ENCODE measurements at places on chromosomes 7 and 10.

GRCh38 chr7:36653008-36653662 lies 71.2 kb downstream of the AOAH start:
- DNase-seq, result no peak

DNA sequence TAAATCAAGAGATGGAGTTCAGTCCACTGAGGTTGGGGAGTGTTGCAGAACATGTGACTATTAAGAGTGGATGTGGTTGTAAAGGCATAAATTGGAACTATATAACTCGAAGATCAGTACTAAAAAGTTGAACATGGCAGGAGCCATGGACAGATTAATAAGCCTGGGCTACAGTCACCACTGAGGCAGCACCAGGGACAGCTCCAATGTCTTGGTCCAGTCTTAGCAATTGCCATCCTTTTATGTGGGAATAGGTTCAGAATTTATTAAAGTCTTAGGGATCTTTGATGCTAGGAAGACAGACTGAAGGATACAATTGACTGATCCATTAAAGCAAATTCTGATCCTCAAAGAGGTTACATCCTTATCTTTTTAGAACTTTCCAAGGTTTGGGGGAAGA lies 156.6 kb downstream of the ADRA2A start:
- no peak for DNase-seq

DNA sequence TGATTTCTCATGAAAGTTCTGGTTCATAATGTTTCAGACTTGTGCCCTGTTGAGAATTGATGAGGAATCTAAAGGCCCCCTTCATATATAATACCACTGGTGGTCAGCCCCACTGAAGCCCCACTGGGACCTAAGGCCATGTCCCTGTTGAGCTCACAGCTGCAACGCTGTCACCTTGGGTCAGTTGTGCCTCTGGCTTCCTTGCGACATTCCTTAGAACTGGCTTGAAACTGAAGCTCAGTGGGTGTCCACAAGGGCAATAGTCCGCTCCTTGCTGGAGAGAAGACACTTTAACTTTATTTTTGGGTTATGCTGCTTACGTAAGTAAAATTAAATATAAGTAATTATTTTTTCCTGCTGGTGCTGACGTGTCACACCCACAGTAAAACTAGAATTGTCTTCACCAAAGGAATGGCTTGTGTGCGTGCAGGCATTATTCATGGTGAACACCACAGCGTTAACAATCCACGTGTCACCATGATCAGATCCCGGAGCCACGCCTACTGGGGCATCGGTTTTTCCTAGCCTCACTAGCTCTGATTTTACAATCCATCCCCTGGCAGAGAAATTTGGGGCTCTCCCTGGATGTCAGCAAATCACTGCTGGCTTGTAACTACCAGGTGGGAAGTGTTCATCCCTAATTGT lies 66.5 kb downstream of the BICC1 start:
- DNase-seq, result no peak

GRCh38 chr10:60148266-60148840 lies 241.3 kb downstream of the ANK3 start:
- no peak for DNase-seq

GRCh38 chr10:123970207-123970926 lies 78.8 kb upstream of the CPXM2 start:
- no peak for DNase-seq

DNA sequence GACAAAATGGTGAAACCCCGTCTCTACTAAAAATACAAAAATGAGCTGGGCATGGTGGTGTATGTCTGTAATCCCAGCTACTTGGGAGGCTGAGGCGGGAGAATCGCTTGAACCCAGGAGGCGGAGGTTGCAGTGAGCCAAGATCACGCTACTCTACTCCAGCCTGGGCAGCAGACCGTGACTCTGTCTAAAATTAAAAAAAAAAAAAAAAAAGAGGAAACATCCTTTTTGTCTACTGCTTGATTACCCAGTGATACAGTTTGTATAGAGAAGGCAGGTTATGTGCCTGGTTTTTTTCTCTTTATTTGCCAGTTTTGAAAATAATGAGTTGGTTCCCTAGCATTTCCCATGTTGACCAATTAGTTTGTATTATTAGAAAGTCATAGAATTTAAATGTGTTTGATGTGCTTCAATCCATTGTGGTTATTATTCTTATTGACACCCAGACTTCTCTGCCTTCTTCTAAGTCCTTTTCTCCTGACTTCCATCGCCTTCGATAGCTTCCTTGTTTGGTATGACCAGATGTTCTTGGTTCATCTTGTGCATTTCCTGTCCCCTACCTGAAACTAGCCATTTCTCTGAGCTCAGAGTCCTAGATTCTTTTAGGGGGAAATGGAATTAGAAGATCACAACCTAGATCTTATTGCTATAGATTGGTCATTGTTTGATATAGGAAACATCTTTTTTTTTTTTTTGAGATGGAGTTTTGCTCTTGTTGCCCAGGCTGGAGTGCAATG lies 43.2 kb downstream of the VKORC1L1 start:
- DNase-seq, result no peak

DNA sequence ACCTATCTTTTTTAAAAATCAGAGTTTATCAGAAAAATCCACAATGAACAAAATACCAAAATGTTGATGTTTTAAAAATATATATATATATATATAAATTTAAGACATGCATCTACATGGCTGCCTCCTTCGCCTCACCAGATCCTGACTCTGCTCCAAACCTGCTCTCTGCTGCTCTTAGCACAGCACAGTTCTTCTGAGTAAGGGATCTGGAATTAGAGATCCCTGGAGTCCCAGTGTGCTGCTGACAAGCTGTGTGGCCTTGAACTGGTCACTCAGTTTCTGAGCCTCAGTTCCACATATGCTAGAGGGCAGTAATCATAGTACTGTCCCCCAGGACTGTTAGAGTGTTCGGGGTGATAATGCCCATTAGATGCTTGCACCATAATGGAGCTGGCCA lies 53.1 kb upstream of the AQP1 start:
- DNase-seq, result no peak

GRCh38 chr7:18320971-18321567 lies 174.5 kb upstream of the HDAC9 start:
- no peak for DNase-seq

DNA sequence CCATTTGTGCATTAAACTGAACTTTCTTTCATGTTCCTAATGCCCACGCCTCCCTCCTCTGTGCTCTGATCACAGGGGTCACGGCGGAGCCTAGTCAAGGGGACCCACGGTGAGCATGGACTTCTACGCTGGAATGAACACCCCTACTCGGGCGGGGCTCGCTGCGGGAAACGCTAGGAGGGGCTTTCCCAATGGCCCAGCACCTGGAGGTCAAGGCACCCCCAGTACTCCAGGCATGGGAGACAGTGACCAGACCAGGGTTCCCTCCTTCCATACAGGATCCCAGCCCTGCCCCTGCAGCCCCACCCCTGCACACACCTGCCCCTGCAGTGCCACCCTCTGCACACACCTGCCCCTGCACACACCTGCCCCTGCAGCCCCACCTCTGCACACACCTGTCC lies 27.1 kb upstream of the NKX6-2 start:
- DNase-seq, result no peak

- DNase-seq, result no peak
Measured at GRCh38 chr7:135993950-135994349, 16.8 kb upstream of the MTPN start.

- no peak for DNase-seq
Measured at GRCh38 chr7:158371856-158372255, 215.8 kb downstream of the PTPRN2 start.

GRCh38 chr7:71625545-71625944 lies 493.6 kb downstream of the GALNT17 start:
- DNase-seq, result no peak

DNA sequence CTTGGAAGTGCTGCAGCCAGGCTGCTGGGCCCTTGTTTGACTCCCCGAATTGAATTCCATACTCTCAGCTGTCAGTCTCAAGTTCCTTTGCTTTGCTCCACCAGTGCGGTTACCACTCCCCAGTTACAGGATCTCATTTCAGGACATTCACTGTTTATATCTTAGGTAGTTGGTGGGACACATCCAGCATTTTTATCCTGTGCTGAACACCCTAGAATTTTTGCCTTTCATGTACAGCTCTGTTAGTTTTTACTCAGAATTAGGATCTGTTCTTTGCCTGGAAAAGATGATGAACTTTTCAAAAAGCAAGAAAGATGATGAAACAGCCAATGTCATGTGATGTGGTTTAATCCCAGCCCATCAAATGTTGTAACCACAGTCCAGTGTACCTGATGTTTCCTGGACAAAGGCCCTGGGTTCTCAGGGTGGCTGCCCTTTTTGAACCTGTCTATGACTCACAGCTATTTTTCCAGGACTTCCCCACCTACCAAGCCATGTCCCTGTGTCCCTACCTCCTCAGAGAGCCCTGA lies 149.7 kb downstream of the NOC3L start:
- no peak for DNase-seq

GRCh38 chr10:129659508-129660268 lies 192.6 kb downstream of the MGMT start:
- DNase-seq, result no peak

- DNase-seq, result no peak
Measured at GRCh38 chr10:26439406-26440087, 1.4 kb downstream of the APBB1IP start.

- DNase-seq, result no peak
Measured at GRCh38 chr10:125144693-125145623, 15.4 kb downstream of the CTBP2 start.

GRCh38 chr7:28297801-28298459 lies 114.4 kb upstream of the CREB5 start:
- no peak for DNase-seq

DNA sequence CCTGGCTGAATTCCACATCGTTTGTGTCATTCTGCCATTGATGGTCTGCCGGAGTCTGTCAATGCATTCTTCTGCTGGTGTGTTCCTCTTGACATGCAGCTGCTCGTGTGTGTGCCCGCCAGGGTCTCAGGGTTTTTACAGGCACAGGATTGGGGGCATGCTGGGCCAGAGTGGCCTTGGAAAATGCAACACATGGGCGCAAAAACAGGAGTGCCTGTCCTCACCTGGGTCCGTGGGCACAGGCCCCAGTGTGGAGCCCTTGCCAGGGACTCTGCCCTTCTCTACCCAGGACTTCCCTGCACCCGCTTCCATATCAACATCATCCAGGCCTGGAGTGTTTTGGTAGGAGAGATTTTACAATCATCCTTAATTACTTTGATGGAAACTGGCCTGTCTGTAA lies 340.7 kb downstream of the KIF20B start:
- no peak for DNase-seq

GRCh38 chr7:158495216-158495615 lies 92.4 kb downstream of the PTPRN2 start:
- no peak for DNase-seq

GRCh38 chr7:116614499-116615262 lies 57.3 kb upstream of the MET start:
- no peak for DNase-seq

- DNase-seq, result no peak
Measured at GRCh38 chr7:148545932-148546331, 44.6 kb upstream of the C7orf33 start.

DNA sequence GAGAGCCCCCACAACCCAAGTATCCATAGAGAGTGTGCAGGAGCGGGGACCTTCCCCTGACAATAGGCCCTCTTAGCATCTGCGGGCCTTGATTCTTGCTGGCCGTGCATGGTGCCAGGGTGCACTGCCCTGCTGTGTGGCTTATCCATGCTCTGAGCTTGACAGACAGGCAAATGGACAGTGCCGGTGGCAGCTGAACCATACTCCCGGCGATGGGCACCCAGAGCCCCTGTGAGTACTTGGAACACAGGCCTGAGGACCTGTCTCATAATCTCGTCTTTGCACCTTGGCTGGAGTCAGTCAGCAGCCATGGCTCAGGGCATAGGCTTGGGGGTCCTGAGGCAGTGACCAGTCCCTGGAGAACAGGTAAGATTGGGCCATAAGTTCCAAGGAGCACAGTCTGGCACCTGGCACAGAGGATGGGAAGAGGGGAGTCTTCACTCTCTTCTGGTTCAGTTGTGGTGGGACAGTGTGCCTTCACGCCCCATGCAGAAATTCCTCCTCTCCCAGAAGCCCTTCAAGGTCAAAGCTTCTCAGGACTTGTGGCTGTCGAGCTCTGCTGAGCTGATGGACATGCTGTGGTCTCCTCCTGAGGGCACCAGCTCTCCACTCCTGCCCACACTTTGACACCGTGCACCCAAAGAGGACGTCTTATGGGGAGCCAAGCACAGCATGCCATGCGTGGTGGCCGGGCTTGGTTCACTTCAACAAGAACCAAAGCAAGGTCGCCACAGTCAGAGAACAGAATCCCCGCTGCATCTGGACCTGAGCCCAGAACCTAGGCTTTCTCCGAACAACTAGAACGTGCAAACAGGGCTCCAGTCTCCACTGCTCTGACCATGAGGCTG lies 59.4 kb upstream of the CAMK2B start:
- peak; percentile 31 for DNase-seq

DNA sequence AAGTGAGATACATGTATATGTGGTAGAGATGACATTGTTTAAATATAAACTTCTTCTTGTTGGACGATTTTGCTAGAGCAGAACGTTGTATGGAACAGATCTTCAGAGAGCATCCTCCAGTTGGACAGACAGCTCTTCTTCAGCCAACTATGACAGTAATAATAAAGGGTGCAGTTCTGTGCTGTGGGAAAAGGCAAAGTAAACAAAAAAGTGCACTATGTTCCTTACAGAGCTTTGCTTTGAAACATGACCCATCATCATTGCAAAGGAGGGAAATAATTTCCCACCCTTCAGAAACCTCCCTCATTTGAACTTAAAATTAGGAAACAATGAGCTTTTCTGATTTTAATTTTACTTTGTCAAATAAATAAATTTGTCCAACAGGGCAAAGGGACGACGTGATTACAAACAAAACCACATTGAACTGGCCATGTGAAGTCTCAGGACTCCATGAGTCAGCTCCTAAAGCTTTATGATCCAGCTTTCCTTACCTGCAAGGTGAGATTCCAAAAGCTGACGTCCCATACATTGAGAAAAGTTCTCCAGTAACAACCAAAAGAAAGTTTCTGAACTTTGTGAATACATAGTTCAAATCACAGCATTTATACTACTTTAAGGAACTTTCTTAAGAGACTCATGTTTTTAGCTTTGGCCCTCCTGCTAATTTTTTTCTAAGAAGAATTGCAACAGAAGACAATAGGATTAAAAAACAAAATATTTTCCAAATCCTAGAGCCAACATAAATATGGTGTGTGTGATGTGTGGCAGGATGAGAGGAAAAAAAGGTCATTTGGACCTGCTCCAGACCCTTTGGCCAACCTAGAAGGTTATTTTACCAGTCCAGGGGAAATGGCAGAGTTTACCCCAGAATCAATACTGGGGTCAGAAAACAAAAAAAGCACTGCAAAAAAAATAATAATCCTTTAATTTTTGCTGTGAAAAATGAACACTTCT lies 565.4 kb upstream of the NRP1 start:
- no peak for DNase-seq

DNA sequence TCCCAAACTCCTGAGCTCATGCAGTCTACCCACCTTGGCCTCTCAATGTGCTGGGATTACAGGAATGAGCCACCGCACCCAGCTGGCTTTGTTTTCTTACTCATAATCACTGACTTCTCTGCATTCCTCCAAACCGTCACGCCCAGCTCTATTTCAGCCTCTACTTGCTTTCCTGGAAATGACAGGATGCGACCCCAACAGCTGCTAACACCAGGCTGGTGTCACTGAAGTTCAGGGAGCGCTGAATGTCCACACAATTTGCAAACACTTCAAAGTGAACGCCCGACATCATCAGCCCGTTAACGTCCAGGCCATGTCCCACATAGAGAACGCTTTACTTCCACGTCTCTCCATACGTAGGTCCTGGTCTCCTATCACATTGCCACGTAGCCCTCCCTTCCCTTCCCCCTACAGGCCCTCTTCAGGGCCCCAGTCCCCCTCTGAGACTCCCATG lies 12.8 kb upstream of the PROSER2 start:
- DNase-seq, result no peak

GRCh38 chr7:27314111-27314510 lies 71.5 kb downstream of the EVX1 start:
- DNase-seq, result no peak
